ENCODE measurements at places on chromosomes 2 and 18.

- DNase-seq: no peak
Observed at GRCh38 chr2:16978301-16978700, 312.7 kb upstream of the CYRIA start.

DNA sequence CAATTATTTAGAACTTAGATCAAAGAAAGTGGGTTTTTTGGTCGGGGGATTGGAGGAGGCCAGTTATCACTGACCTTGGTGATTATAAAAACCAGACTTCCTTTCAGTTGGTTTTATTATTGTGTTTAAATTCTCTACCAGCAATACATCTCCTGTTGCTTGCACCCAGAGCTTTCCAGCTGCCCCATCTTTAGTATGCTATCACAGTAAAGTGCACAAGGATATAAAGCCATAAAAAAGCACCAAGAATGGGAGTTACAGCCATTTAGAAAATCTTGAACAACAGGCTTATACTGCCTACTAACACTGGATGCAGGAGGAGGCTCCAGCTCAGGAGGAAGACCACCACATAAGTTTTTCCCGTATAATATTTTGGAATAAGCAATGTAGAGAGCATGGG, 148.7 kb upstream of the OSR1 start:
- DNase-seq: no peak

GRCh38 chr2:20403774-20404312, 43.0 kb upstream of the RHOB start:
- DNase-seq: no peak

DNA sequence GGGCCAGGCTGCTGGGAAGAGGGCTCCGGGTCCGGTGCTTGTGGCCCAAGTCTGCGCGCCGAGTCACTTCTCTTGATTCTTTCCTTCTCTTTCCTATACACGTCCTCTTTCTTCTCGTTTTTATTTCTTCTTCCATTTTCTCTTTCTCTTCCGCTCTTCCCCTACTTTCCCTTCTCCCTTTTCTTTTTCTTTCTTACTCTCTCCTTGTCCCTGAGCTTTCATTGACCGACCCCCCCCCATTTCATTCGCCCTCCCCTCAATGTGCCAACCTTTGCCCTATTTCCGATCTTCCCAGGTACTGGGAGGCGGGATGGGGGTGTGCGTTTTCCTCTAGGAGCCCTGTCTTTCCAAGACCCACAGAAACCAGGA, 1.8 kb downstream of the ONECUT2 start:
- DNase-seq: no peak

GRCh38 chr2:62284471-62284870, 88.6 kb downstream of the B3GNT2 start:
- no peak for DNase-seq

DNA sequence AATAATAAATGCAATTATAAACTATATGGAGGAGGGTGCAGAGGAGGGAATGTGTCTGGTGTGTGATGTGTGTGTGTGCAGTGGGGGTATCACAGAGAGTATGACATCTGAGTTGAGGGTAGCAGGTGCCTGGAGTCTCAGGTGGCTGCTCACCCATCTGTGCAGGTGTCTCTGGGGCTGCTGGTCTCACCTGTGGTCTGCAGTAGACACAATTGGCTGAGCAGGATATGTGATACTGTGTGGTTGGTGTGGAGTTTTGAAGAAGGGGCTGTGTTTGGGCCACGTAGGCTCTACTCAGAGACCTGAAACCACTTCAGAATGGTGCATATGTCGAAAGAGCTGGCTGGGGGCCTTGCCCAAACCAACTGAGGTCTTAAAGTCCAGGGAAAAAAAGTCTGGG, 17.0 kb downstream of the FABP1 start:
- no peak for DNase-seq

DNA sequence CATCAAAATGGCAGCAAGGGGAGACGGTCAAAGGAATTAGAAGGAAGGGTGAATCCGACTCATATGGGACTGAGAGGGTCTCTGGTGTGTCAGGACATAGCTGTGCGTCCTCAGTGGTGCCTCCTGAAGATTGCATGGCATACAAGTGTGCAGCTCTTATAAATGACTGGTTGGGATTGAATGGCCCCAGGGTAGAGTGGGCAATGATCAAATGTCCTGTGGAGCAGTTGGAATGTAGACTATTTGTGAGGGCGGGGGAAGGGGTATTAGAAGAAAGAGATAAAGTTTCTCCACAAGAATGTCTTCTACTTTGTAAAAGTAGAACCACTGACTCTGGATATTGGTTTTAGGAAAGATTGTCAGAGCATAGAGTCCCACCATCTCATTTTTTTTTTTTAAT, 24.6 kb downstream of the CTLA4 start:
- no peak for DNase-seq

DNA sequence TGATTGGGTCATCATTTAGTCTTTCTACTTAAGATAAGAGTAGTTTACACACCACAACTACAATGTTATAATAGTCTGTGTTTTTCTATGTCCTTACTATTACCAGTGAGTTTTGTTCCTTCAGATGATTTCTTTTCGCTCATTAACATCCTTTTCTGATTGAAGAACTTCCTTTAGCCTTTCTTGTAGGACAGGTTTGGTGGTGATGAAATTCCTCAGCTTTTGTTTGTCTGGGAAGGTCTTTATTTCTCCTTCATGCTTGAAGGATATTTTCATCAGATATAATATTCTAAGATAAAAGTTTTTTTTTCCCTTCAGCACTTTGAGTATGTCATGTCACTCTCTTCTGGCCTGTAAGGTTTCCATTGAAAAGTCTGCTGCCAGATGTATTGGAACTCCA, 38.0 kb upstream of the SLC16A14 start:
- no peak for DNase-seq

DNA sequence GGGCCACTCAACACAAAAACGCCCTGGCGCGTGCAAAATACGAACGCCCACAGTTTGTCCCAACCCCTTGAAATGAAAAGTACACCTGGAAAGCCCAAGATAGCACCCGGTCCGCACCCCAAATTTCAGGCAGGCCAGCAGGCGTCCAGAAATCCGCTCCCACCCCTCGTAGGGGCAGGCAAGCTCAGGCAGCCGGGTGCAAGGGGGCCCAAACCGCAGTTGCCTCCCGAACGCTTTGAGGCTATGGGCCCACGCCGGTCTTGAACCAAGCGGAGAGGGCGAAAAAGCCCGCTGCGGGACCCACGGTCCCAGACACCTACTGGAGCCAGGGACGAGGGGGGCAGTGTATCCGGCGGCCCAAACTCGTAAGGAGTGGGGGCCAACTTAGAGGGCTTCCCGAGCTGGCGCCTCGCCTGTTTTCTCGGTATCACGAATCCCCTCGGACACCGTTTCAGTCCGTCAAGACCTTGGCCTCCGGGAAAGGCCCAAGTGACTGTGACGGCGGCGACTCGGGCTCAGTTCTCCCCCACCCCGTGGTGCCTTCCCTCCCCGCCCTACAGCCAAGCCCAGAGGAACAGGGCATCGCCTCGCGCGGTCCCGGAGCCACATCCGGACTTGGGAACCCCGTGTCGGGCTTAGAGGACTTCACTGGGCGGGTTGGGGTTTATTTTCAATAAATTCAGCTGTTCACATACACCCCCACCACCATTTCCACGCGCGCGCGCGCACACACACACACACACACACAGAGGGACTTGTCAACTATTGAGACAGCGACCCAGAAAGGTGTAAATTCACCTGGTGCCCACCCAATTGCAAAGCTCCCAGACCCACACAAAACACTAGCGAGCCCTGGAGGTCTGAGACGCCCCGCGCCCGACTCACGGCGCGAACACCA, 6.2 kb upstream of the SATB2 start:
- no peak for DNase-seq

- no peak for DNase-seq
Observed at GRCh38 chr2:65464604-65465003, 32.2 kb upstream of the SPRED2 start.

- DNase-seq: no peak
Observed at GRCh38 chr2:94960266-94960665, 65.2 kb upstream of the MAL start.

- no peak for DNase-seq
Observed at GRCh38 chr18:57846258-57846657, 43.1 kb upstream of the ATP8B1 start.

DNA sequence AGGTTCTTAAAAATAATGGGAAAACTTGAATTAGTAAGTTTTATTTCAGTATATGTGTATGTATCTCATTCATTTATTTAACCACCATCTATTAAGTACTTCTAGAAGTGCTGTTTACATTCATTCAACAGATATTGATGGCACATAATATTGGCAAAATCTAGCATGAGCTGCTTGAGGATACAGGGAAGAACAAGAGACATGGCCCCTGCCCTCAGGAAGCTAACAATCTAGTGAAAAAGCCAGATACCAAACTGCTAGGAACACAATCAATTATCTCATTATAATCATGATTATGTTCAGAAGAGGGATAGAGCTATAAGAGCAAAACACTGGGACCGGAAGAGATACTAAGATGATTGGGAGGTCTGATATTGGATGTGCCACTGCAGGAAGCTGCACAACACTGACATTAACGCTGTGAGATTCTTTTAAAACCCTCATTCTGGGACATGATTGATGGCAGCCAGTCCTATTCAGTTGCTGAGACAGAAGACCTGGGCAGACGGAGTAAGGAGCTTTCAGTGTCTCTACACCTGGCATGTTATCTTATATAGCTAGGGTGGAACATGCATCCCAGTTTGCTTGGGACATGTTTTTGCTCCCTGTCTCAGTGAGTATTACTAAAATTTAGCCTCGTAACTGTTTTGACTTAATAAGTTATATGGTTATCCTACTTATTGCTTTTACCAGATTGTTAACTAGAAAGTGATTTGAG, 314.1 kb downstream of the STK39 start:
- no peak for DNase-seq

GRCh38 chr18:49994410-49994809, 181.1 kb upstream of the ACAA2 start:
- DNase-seq: no peak

- DNase-seq: no peak
Observed at GRCh38 chr18:39667905-39668304, 2102.3 kb upstream of the CELF4 start.

DNA sequence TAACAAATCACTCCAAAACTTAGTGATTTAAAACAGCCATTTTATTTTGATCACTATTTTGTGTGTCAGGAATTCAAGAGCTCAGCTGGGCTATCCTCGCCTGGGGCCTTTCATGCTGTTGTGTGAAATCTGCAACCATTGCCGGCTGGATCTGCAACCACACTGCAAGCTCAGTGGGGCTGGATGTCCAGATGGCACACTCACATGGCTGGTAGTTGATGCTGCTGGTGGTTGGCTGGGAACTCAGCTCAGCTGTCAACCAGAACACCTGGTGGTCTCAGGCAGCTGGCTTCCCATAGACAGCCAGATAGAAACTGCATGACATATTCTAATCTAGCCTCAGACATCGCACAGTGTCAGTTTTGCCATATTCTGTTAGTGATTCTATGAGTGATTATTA, 30.6 kb upstream of the AP1S3 start:
- DNase-seq: no peak

- DNase-seq: peak; percentile 84
Observed at GRCh38 chr2:30217644-30218337, 13.5 kb upstream of the LBH start.

- no peak for DNase-seq
Observed at GRCh38 chr2:130776550-130776949, 21.2 kb downstream of the AMER3 start.

GRCh38 chr2:157839822-157840221, 36.3 kb downstream of the ACVR1 start:
- peak; percentile 47 for DNase-seq

DNA sequence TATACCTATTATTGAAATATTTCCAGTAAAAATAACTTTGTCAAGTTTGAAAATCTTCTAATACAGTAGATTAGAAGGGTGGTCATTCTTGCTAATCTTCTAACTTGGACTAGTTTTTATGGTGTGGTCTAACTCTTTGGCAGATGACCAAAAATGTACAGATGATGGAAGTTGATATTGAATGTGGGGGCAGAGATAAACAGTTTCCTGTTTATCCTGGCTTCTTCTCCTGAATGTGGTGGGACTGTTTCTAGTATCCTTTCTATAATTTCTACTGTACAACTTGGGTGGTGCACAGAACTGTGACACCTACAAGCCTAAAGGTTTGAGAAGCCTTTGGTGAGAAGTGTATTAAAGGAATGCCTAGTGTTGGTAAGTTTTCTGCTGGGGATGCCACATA, 178.7 kb downstream of the PDE11A start:
- DNase-seq: no peak

- DNase-seq: no peak
Observed at GRCh38 chr2:47039913-47040562, 115.1 kb downstream of the STPG4 start.

DNA sequence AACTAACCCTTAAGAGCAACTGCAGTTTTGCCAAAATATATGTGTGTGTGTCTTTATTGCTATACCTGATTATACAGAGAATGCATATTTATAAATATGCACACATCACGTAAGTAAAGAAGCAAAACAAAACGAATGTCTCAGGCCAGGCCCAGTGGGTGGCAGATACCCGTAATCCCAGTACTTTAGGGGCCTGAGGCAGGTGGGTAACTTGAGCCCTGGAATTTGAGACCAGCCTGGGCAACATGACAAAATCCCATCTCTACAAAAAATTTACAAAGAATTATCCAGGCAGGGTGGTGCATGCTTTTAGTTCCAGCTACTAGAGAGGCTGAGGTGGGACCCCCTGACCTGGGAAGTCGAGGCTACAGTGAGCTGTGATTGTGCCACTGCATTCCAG, 745.3 kb downstream of the SATB2 start:
- no peak for DNase-seq

GRCh38 chr2:6626401-6627012, 239.2 kb downstream of the CMPK2 start:
- no peak for DNase-seq

DNA sequence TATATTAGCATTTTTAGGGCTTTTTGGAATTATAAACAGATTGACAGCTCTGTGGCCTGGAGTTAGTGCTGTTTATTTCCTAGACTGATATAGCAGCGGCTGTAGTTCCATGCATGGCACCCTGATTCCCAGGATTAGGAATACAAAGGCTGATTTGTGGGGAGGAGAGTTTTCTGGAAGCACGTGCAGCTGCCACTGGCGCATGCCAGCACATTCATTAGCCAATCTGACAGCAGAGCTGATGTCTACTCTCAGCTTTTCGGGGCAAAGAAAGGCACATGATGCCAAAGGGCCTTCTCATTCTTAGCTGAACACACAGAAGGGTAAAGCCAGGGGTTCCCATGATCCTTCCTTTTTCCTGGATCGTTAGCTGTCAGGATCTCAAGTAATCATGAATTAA, 45.7 kb upstream of the RAPH1 start:
- DNase-seq: no peak

- peak; percentile 25 for DNase-seq
Observed at GRCh38 chr18:49447810-49448745, 12.4 kb downstream of the DYM start.

Measured in NCI-H774 (cell line).